ENCODE measurements at places on chromosomes 6 and 20.

DNA sequence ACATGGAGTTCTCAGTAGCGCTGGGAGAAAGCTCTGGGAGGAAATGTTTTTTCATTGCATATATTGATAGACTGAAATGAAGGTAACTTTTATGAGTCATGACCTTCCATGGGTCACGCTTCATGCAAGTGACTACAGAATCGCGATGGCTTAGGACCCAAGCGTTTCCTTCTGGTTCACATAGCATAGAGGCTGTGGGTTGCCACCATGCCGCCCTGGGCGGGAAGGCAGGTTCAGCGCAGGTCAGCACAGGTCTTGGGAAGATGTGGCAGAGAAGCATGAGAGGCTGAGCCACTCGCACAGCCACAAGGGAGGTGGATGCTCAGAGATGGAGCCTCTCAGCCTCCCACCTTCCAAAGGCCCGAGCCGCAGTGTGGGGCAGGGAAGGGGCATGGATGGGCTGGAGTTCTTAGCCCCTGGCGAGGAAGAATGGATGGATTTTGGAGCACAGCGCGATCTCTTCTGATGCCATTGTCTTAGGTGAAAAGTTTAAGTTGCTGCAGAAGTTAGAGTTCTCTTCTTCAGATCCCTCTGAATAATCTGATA is 219.5 kb downstream of the SMOC2 start:
- no peak for DNase-seq

DNA sequence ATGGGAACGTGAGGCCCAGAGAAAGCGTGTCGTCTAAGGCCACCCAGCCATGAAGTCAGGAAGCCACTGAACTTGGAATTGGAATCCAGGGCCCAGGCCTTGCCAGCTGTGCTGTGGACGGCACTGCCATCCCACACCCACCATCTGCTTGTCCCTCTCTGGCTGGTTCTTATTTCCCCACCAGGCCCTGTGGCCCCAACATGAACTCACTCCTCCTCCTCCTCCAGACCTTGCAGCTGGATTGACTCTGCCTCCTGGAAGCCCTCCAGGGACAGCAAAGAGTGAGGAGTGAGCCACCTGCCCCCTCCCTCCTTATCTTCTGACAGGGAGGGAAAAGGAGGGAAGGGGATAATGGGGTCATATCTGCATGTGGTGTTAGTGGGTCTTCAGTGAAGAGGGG is 16.0 kb upstream of the IP6K3 start:
- DNase-seq, result no peak

DNA sequence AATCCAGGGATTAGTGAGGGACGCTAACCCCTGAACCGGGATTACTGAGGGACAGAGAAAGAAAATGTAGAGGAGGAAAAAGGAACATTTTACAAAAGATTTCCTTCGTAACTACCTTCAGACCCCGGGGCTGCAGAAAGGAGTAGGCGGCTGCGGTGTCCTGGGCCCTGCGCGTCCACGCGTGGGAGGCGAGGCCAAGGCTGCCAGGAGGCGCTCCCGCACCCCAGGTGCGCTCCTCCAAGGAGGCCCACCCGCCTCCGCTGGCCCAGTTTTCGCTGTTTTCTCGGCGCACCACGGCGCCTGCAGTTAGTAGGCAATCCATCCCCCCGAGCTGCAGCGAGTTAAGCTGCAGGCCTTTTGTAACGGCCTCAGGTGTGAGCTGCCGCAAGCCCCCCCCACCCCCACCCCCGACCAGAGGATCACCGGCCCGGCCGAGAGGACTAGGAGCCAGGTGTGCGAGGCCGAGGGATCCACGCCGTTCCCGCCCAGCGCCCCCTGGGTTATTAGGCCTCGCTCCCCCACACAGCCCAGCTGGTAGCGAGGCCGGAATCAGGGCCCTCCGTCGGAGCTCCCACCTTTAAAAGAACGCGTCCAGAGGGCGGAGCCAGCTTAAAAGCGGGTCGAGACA is 380.3 kb upstream of the ARID1B start:
- peak; percentile 38 for DNase-seq

- DNase-seq, result no peak
Measured at GRCh38 chr6:84641076-84641475, 123.3 kb downstream of the TBX18 start.

DNA sequence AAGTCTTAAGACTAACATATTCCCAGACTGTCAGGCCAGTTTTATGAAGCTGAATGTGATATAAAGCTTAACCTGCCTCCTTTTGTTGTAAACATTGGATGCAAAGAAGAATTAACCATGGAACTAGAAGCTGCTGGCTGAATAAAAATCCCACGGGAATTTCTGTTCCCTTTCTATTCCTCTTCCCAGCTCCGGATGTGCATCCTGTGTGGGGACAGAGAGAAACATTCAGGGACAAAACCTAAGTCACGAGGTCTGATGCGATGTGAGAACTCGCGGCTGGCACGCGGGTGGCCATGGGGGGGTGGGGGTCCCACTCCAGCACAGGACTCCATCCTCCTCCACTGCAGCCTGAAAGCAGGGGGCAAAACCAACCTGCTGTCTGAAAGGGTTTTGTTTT is 32.2 kb downstream of the RAMACL start:
- DNase-seq, result no peak

DNA sequence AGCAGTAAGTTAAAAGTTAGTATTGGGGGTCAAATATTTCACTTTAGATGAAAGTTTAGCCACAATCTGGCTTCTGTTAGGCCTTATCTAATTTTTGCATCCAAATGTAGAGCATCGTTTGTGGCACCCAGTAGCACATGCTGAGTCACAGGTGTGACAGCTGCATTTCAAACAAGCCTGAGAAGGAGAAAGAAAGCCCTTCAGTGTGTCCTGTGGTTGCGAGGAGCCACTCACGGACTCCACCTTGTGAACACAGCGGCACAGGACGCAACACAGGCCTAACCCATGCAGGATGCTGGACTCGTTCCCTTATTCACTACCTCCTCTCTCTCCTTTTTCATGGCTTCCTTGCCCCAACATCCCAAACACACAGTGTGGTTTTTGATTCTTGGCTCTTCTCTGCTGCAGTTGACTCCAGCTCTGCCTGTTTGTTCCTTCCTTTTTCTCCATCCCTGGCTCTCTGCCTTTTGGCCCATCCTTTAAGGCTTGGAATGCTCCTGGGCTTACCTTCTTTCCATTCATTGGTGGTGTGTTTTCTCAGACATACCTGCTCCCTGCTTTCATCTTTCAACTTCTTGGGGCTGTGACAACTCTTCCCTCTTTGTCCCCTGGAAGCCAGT is 124.2 kb downstream of the SLC16A10 start:
- DNase-seq, result no peak

GRCh38 chr20:39850821-39851330 is 838.2 kb downstream of the MAFB start:
- DNase-seq, result no peak

DNA sequence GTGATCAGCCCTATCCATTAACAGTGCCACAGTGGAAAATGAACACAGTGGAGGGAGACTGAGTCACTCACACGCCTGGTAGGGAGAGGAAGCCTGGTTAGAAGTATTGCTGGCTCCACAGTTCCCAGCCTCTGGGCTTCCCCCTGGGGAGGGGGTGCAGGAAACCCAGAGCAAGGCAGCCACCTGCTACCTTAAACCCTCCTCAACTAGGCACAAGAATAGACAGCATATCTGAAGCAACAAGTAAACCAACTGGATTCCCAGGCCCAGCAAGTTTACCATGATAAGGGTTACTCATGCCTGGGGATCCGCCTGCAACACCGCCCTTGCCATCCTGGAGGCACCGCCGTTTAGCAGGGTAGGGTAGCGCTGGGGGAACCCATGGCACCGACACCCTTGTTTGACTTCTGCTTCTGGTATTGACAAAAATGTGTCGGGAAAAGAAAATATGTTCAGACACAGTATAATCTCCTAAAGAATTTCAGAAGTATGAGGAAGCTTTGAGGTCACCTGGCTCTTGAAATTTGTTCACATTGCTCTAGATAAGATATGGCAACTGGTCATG is 38.3 kb downstream of the SLC22A23 start:
- DNase-seq, result no peak

DNA sequence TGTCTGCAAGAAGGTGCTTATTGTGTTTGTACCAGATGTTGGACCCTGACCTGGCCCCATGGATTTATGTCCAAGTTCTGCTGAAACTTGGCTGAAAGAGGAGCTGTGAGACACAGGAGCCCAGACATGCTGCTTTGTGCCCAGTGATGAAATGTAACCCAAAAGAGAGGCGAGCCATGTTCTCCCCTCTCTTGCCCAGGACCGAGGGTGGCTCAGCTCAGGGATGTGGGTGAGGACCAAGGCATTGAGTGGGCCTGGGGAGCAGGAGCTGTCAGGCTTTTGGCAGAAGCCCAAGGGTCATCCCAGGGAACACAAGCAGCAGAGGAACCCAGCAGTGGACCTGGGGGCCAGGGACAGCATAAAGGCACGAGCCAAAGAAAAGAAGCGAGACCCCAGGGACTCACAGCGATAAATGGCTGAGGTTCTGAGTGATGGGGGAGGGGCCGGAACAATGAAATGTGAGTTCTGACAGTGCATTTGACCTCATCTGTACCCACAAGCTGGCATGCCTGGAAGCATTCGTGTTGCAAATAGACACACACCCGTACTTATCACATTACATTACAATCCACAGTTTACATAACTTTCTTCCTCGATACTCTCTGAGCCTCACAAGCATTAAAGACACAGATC is 363.4 kb upstream of the JARID2 start:
- no peak for DNase-seq

DNA sequence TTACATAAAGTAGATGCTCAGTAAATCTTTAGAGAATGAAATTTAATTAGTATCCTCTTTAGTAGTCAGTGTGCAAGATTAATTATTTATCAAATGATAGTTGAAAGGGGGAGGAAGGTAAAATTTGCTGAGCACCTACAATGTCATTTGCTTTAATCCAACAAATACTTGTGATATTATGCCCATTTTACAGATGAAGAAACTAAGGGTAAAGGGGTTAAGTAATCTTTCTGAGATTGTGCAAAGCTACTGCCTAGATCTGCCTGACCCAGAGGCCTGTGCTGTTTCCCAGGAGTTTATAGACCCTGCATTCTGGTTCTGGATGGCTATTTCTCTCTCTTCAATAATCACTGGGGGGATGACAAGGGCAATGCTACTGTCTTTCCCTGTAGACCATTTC is 58.3 kb upstream of the BACH2 start:
- no peak for DNase-seq

GRCh38 chr6:4965562-4966389 is 38.1 kb downstream of the RPP40 start:
- no peak for DNase-seq

DNA sequence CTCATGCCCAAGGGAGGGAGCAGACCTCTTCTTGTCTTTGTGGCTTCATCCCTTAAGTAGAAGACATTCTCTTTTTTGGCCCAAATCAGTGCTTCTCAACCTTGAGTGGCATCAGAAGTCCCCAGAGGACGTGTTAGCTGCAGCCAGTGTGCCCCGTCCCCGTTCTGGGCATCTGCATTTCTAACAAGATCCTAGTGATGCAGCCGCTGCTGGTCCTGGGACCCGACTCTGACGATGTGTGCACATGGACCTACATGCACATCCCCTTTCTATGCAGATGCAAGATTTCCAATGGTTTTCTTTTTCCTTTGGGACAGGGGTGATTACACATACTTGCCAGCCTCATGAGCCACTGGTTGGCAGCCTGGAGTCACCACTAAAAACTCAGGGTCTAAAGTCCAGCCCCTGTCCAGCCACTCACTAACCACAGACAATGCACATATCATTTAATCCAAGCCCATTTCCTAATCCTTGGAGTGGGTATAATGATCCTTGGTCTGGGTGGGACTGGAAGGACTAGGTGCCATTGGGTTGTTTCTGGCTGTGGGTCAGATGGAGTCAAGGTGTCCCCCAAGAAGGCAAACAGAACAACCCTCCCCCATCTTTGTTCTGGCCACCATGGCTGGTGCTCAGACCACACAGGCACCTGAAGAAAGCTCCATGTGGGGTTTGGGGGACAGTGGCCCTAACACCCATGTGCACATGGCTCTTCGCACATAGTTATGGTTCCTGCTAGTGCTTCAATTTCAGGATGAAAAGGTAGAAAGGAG is 6.4 kb downstream of the ACSS1 start:
- DNase-seq, result peak; percentile 15

DNA sequence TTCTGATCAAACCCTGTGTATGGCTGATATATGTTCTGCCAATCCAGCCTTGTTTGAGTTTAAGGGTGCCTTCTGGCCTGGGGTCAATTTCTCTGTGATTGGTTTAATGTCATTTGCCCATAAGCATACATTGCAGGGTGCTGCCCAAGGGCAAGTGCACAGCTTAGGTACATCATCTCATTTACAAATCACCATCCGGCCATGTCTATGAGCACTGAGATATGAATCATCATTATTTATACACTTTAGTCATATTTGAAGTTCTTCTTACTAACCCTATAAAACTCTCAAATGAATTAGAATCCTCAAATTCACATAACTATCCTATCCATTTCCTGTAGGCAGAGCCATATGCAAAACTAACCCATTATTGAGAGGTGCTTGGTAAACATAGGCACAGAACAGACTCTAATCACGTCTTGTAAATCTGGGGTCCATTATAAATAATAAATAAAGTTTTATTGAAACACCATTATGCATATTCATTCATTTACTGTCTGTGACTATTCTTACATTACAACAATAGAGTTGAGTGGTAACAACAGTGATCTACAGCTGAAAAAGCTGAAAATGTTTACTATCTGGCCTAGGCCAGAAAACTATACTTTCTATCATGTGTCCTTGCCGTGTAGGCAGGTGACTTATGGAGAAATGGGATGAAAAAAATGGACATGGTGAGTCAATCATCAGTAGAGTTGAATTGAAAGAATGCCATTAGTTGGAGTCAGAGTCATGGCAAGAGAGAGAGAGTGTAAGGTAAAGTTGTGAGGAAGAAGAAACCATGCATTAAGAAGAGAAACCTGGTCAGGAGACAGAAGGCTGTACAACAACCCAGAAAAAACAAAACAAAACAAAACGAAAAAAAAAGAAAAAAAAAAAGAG is 25.0 kb downstream of the KCNQ5 start:
- no peak for DNase-seq

DNA sequence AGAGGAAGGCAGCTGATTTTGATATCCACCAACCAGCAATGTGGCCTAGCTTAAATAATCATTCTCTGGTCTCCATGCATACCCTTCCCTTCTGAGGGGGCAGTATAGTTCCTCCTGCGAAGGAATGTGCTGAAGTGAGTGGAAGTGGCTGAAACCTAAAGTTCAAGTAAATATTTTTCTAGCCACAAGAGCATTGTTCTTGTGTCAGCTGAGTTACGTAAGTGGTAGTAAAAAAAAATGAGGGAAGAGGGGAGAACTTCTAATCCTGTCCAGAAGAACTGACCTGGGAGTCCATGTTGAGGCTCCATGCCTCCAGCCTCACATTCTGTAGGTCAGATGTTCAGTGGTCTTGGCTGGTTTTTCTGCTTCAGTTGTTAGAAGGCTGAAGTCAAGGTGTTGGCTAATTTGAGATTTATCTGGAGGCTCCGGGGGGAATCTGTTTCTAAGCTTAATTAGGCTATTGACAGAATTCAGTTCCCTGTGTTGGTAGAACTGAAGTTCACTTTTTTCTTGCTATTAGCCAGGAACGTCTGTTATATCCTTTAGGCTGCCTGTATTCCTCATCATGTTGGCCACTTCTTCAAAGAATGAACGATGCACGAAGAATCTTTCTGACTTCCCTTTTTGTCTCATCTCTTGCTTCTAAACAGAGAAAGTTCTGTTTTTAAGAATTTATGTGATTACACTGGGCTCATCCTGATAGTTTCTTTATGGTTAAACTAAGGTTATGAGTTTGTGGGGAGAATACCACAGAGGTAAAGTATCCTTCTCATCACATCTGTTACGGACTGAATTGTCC is 207.1 kb upstream of the PRSS16 start:
- no peak for DNase-seq

GRCh38 chr20:36315545-36316351 is 9.6 kb downstream of the DLGAP4 start:
- peak; percentile 14 for DNase-seq

GRCh38 chr6:148747471-148748165 is 788 bp downstream of the UST start:
- DNase-seq, result peak; percentile 63
